ENCODE measurements at places on chromosomes 16 and 17. TPM values are rescaled to one million over a fixed set of nuclear protein-coding genes. Genes with fewer than 3 reads are reported as not detected.
A peak's percentile ranks its signal among the peaks of the same experiment; 100 is the strongest.

Gene SLC9A5
- total RNA-seq, result 4.4 TPM

Gene CDT1
- total RNA-seq, result 26.0 TPM

DNA sequence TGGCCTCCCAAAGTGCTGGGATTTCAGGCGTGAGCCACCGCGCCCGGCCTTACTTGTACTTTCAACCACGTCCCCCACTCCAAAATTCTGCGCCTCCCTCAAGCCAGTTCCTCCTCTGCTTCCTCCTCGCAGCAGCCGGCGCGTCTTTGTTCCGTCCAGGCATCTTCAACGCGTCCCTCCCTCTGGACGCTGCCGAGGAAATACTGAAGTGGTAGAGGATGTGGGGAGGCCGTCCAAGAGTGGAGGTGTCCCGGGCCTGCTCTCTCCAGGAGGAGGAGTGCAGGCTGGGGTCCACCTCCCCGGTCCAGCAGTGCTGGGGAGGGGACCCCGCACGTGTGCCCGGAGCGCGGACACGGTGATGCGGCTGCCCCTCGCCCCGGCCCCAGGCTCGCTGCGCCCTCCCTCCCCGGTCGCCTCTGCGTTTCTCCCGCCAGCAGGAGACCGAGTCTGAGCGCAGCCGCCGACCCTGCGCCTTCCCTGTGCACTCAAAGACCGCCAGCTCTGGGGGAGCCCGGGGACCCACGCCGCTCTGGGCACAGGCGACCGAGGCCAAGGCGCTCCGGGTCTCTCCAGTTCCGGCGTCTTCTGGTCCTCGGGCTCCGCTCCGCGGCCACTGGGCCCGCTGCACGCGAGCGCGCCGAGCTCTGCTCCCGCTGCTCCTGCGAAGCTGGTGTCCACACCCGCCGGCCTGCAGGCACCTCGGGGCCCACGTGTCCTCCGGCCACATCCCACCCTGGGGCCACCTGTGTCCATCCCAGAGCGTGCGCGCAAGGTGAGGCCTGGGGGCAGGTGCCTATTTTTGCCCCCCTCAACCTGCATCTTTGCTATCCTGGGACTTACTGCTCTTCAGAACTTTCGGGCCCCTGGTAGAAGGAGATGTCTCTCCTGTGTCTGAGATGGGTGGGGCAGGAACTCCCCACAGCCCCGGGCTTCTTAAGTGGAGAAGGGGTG, 31.7 kb downstream of the OSBPL7 start:
- H3K4me1 ChIP-seq, result peaks cover 4% of the 10 kb centered on the region

GRCh38 chr16:67883872-67884261, 818 bp upstream of the NRN1L start:
- no peak overlapping the region for H3K27ac ChIP-seq
- DNase-seq, result no peak
- H3K4me1 ChIP-seq, result peaks cover 16% of the 10 kb centered on the region

DNA sequence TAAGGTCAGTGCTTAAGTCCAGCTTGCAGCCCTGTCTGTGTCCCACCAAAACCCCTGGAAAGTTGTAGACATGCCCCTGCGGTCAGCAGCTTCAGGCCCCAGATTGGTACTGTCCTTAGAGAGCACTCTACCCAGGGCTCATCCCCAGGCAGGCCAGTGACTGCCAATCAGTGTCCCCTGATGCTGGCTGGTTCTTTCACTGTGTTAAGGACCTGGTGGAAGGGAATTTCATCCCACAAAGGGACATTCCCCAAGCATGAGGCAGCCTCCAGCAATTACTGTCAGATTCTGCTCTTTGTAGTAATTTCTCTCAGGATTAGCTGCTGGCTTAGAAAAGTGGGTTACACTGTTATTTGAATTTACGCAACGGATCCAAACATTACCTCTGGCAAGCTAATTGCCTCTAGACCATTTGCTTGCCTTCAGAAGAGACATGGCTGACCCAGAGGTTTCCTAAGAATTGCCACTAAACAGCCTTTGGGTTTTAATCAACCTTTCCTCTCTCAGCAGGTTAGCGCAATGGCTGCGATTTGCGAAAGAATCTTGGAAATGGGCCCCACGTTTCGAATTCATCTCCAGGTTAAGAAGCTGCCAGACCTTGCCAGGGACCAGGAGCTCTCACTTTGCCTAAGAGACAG, 5.9 kb downstream of the IRX6 start:
- no peak for DNase-seq
- H3K4me3 ChIP-seq, result no peak overlapping the region
- no peak overlapping the region for H3K27ac ChIP-seq
- peaks cover 2% of the 10 kb centered on the region for H3K27me3 ChIP-seq
- H3K4me1 ChIP-seq, result no peaks in the 10 kb centered on the region

- no peaks in the 10 kb centered on the region for H3K36me3 ChIP-seq
- peaks cover 11% of the 10 kb centered on the region for H3K4me1 ChIP-seq
- H3K27ac ChIP-seq, result no peak overlapping the region
Measured at GRCh38 chr16:23801378-23801777, 34.4 kb upstream of the PRKCB start.

Gene SULT1A2
- not detected for total RNA-seq

- no peak overlapping the region for H3K4me3 ChIP-seq
- H3K27me3 ChIP-seq, result no peaks in the 10 kb centered on the region
- H3K27ac ChIP-seq, result no peak overlapping the region
- no peak for DNase-seq
- H3K36me3 ChIP-seq, result peaks cover 1% of the 10 kb centered on the region
- peaks cover 16% of the 10 kb centered on the region for H3K4me1 ChIP-seq
Measured at GRCh38 chr17:27322026-27322425, 28.1 kb downstream of the WSB1 start.

Gene TBC1D3I
- 0.33 TPM for total RNA-seq

DNA sequence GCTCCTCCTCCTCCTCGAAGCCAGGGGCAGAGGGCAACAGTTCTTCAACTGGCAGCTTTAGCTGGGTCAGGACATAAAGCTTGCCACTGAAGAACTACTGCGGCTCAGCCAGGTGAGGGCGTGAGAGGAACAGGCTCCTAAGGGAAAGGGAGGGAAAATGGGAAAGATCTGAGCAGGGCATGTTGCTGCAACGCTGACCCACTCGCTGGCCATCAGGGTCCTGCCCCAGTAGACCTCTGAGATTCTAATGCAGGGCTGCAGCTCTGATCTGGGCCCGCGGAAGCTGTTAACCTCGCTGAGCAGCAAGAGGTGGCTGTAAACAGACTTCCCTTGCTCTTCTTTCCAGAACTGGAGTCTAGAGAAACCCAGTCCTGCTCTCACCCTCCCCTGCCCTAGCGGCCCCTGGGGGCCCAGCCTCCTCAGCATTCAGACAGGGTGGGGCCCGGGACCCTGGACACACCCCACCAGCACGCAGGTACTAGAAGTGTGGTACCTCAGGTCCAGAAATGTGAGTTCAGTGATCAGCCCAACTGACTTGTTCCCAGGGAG, 3.8 kb upstream of the TLCD2 start:
- DNase-seq, result peak; percentile 25
- peaks cover 25% of the 10 kb centered on the region for H3K27me3 ChIP-seq
- peak overlapping the region; percentile 91 for H3K4me3 ChIP-seq
- H3K27ac ChIP-seq, result peak overlapping the region; percentile 79

Gene STH
- not detected for total RNA-seq

GRCh38 chr17:19709841-19710240, 6.5 kb downstream of the SLC47A2 start:
- H3K4me3 ChIP-seq, result no peak overlapping the region
- no peak overlapping the region for H3K27ac ChIP-seq
- no peaks in the 10 kb centered on the region for H3K4me1 ChIP-seq
- H3K27me3 ChIP-seq, result peaks cover 9% of the 10 kb centered on the region
- DNase-seq, result no peak

Gene IRF8
- not detected for total RNA-seq

Gene SHISA6
- total RNA-seq, result not detected

Gene RHBDL3
- not detected for total RNA-seq

Gene ACAP1
- total RNA-seq, result 6.0 TPM

Gene SLC6A4
- not detected for total RNA-seq

DNA sequence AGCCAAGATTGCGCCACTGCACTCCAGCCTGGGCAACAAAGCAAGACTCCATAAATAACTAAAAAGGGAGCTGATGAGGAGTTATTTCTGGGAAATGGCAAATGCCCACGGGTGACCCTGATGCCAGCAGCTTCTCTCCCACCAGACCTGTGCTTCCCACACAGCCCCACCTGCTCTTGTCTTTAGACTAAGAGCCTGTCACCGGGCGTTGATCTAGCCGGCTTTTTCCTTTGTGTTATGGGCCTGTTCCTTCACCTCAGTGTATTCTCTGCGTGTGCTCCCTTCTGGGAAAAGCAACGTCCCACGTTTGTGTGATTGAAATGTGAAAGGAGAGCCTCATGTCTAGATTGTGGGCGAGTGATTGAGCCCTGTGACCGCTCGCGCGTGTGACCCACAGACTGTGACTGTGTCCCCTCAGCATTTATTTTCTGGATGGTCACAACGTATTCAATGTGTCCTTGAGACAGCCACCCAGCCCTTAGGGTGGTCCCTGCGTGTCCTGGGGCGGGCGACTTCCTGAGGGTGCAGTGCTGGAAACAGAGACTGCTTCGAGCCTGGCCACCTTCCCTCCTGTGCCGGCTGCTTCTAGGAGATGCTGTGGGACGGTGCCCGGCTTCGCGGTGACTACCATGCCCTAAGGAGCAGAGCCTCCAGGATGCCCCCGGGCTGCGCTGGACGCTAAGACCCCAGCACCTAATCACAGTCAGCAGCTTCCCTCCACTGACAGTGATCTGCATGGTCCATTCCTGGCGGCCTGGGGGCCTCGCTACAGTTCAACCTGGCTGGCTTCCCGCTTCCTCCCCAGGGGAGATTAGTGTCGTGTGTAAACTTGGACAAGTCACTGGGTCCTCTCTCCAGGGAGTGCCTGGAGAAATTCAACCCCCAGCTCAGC, 7.8 kb upstream of the RNPS1 start:
- no peak overlapping the region for H3K4me3 ChIP-seq
- H3K36me3 ChIP-seq, result no peaks in the 10 kb centered on the region
- no peaks in the 10 kb centered on the region for H3K4me1 ChIP-seq
- no peak overlapping the region for H3K27ac ChIP-seq

DNA sequence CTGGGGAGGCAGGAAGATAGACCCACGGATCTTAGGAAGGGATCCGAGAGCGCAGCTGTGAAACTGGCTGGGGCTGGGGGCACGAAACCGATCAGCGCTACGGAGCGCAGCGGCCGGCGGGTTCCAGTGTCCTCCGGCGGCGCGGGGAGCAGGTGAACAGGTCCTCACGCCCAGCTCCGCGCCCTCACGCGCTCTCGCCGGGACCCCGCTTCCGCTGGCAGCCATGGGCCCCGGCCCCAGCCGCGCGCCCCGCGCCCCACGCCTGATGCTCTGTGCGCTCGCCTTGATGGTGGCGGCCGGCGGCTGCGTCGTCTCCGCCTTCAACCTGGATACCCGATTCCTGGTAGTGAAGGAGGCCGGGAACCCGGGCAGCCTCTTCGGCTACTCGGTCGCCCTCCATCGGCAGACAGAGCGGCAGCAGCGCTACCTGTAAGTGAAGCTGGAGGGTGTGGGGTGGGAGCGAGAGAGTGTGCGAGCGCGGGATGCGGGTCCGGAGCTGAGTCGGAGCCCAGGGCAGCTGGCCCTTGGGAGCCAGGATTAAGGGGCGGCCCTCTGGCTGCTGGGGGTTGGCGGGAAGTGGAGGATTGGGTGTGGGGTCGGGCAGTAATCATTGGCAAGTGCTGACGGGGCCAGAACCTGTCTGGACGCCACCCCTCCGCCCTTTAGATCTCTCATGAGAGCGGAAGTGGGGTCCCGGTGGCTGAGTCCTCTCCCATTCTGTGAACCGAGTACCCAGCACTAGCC, 479 bp downstream of the ITGA3 start:
- peaks cover 83% of the 10 kb centered on the region for H3K4me1 ChIP-seq
- peaks cover 26% of the 10 kb centered on the region for H3K36me3 ChIP-seq
- H3K27ac ChIP-seq, result peak overlapping the region; percentile 99
- H3K27me3 ChIP-seq, result peaks cover 10% of the 10 kb centered on the region

DNA sequence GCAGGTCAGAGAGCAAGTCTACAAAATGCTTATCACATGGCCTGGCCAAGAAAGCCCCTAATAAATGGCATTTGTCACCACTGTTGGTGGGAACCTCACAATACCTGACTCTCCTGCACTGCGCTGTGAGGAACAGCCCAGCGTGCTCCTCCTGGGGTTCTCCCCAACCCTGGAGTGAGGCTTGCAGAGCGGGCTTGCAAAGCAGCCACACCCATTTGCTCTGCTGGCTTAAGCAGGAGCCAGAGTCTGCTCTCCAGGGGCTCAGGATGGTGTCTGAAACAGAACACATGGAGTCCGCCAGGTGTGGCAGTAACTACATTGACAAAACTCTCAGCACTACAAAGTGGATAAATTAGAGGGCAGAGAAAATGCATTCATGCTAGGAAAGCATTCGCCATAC, 331.0 kb upstream of the CCL2 start:
- H3K36me3 ChIP-seq, result peaks cover 3% of the 10 kb centered on the region
- H3K4me3 ChIP-seq, result no peak overlapping the region
- no peak overlapping the region for H3K27ac ChIP-seq
- no peak for DNase-seq

Gene ASPHD1
- total RNA-seq, result 7.2 TPM

DNA sequence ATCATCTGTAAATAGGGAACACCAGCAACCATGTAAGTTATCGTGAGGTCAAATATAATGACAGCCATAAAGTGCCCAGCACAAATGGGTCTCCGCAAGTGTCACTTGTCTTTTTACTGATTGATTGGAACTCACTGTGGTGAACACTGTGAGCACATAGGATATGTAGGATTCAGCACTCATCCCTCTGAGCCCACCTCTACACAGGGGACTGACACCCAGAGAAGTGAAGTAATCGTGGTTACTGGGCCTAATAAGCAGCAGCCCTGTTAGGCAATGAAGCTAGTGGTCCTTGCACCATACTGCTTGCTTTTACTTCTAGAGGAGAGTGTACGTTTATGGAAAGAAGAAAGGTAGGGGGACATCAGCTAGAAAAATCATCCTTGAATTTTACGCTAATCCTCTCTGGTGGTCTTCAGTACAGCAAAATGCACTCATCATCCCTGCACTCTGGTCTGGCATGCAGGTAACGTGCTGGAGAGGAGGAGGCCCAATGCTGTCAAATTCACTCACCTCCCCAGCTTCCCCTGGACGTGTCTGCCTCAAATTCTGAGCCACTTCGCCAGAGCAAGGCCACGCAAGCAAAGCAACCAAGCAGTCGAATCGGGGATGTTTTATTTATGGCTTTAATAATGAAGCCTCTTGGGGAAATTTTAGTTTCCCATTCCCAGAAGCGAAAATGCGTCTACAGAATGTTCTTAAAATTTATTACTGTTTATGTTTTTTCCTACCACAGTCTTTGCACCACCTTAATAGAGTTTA, 74.7 kb downstream of the YPEL2 start:
- no peak for DNase-seq
- H3K4me1 ChIP-seq, result peaks cover 26% of the 10 kb centered on the region
- peaks cover 12% of the 10 kb centered on the region for H3K36me3 ChIP-seq
- H3K4me3 ChIP-seq, result peak overlapping the region; percentile 76
- peak overlapping the region; percentile 80 for H3K27ac ChIP-seq

DNA sequence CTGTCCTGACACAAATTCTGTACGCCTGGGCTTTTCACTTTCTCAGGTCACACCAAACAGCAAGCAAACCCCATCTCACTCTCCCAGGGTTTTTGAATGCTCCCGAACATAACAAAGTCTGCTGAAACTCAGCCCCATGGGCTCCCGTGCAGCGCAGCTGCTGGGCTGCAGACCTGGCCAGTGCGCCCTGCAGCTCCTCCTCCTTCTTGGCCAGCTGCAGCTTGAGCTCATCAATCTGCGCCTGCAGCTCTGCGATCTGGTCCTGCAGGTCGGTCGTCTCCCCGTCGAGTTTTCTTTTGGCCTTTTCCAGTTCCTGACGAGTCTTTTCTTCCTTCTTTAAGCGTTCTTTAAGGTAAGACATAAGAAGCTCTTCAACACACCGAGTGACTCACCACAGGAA, 70.5 kb downstream of the NDEL1 start:
- H3K27me3 ChIP-seq, result no peaks in the 10 kb centered on the region
- no peak overlapping the region for H3K27ac ChIP-seq
- DNase-seq, result no peak
- H3K4me3 ChIP-seq, result no peak overlapping the region
- no peaks in the 10 kb centered on the region for H3K4me1 ChIP-seq

All from HFFc6 (cell line).